RPMI8226 (cell line): ENCODE measurements at places on chromosomes 11 and 22.

- no peak for DNase-seq
These were observed 42.9 kb upstream of the ARHGAP32 start for GRCh38 chr11:129234978-129235377.

DNA sequence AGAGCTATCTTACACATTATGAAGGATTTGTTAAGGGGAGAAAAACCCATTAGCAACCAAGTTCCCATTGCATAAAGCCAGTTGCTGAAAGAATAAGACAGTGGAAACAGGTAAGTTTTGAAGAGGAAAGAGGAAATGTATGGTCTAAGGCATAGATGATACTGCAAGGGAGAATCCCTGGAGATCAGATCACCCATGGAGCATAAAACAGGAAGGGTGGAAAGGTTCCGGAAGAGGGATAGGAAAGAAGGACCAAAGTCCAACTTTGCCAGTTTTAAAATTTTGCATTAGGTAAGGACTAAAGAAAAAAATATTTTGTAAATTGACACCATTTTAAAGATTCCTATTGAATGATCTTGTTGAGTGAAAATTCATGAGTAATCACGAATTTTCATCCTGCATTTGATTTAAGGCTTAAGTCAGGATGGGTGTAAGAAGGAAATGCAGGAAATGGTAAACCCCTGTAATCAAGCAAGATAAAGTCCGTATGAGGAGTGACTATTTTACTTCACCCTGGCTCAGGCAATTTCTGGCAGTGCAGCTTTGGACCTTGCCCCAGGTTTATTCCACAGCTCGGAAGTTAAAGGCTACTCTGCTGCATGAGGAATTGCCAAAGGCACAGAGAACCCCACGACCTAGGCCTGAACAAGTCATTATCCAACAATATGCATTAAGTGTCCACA, 70.9 kb downstream of the CCDC34 start:
- no peak for DNase-seq

- no peak for DNase-seq
These were observed 27.1 kb downstream of the AGBL2 start for GRCh38 chr11:47688111-47688510.

DNA sequence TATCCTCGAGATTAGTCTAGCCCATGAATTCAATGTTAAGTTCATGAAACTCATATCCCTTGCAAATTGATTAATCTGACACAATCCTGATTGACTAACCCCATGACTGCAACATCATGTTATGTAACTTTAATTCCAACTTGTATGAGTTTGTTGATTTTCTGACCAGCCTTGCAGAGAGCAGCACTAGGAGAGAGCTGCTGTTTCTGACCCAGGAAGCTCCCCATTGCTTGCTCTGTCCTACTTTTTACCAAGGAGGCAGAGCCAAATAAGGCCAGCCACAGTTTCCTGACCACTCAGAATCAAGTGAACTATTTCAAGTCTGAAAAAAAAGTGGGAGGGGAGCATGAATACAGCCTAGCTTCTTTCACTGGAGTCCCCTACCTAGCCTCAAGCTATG, 13.2 kb downstream of the MPZL3 start:
- DNase-seq: no peak

- no peak for DNase-seq
These were observed 296.3 kb downstream of the CADM1 start for GRCh38 chr11:115207916-115208315.

GRCh38 chr22:29767171-29768051, at the start of gene UQCR10:
Gene UQCR10, plus strand, starts transcription at chr22:29767369. Its CDS starts 30 bp downstream, at chr22:29767399.
- peak; percentile 92 for DNase-seq

DNA sequence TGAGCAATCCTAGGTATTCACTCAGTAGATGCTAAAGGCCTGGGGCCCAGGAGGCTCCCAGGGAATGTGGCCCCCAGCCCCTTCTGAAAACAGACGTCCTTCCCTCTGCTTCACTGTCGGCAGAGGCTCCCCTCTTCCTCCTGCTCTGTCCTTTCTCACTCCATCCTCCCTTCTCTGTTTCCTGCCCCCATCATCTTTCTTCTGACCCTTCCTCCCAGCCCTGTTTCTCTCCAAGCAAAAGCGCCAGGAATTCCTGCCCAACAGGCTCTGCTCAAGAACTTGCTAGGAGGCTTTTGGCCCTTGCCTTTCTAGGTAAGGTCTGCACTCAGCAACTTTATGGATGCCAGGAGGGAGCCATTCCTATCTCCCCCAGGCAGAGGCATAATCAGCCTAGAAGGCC, 300.5 kb downstream of the NTM start:
- no peak for DNase-seq

GRCh38 chr11:133951327-133952198, 5.2 kb downstream of the IGSF9B start:
- DNase-seq: no peak

DNA sequence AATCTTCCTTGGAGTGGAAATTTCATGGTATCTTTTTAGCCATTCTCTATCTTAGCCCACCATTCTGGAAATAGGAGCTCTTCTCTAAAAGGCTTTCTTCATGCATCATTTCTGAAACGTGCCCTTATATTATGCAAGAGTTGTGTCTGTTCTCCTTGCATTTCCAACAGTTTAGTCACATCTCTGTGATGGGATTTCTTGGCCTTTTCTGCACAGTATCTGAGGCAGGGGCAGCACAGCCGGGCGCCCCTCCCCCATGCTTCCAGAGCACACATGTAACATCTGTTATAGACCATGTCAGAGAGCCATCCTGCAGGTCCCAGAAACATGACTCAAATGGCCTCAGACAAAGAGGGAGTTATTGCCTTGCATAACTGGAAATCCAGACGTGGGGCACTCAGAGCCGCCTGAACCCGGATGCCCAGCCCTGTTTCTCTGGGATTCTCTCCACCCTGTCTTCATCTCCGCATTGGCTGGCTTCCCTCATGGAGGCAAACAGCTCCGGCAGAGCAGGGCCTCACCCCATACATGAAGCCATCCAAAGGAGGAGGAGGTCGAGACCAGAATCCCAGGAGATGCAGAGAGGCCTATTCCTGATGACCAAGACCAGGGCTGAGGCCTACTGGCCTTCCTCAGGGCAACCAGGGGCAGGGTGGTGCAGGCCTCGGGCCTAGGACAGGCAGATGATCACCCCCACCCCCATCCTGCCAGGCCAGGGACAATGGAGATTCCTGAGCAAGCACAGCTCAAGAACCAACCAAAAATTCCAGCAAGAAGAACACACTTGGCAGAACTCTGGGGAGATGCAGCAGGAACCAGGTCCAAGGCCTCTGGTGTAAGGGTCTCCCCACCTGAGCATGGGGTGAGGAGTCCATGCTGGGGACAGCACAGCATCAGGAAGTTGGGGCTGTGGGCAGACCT, 61.3 kb downstream of the IGLL5 start:
- DNase-seq: peak; percentile 2
